GM23338 (cell line): ENCODE measurements at places on chromosomes 7 and 10. TPM values are rescaled to one million over a fixed set of nuclear protein-coding genes. Genes with fewer than 3 reads are reported as not detected.

DNA sequence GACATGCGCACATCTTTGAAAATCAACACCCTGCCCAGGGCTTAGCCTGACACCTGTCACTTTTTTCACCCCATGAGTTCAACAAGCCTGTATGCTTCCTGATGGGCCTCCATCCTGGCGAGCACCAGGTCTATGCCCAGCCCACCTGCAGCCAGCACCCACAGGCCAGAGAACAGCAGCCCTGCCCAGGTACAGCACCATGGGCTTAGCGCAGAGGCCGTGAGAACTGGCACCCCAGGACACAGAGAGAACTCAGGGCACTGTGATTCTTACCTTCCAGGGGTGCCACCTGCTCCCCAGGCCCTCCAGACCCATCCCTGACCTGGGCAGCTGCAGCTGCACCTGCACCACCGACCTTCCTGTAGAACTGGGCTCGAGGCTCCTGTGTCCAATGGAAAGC is 536.6 kb downstream of the TCERG1L start:
- no peak for DNase-seq

Gene FOXI2
- total RNA-seq = 1.1 and 1.3 TPM in 2 replicates

Gene PARD3
- total RNA-seq = 41.7 and 51.4 TPM in 2 replicates

GRCh38 chr7:36062154-36062815 is 90.8 kb upstream of the EEPD1 start:
- DNase-seq = no peak

Gene C7orf33
- total RNA-seq = not detected in 2 replicates

DNA sequence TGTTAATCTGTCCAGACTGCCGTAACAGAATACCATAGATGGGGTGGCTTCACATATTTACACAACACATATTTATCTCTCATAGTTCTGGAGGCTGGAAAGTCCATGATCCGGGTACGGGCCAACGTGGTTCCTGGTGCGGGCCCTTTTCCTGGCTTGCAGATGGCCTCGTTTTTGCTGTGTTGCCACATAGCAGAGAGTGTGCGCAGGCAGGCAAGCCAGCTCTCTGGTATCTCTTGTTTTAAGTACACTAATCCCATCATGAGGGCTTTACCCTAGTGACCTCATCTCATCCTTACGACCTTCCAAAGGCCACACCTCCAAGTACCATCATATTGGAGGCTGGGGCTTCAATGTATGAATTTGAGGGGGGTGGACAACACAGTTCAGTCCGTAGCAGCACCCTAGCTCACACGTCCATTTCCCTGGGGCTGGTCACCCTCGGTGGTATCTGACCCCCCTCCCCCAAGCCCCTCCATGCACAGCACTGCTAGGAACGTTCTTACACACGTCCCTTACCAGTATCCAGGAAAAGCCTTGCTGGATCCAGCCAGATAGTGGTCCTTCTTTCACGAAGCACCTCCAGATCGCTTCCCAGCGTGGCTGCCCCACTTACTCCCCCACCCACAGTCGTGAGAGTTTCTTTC is 21.5 kb downstream of the CUX1 start:
- no peak for DNase-seq

GRCh38 chr10:3467052-3467951 is 294.7 kb upstream of the PITRM1 start:
- DNase-seq = peak; percentile 64
